ENCODE measurements at places on chromosomes 11 and 22. TPM values are rescaled to one million over a fixed set of nuclear protein-coding genes. Genes with fewer than 3 reads are reported as not detected.

The ABCC8 gene
- total RNA-seq = 29.0 TPM

The WT1 gene
- total RNA-seq = not detected

The SYCE3 gene
- not detected for total RNA-seq

The CHST1 gene
- 9.8 TPM for total RNA-seq

The IGLL1 gene
- not detected for total RNA-seq

The PDE2A gene
- total RNA-seq = 8.4 TPM

The THAP12 gene
- 60.6 TPM for total RNA-seq

The APOA1 gene
- 0.91 TPM for total RNA-seq

The TRIM49 gene
- total RNA-seq = not detected

The IGSF22 gene
- 0.45 TPM for total RNA-seq

The TNRC6B gene
- total RNA-seq = 70.7 TPM

The KRTAP5-9 gene
- total RNA-seq = not detected

The SPA17 gene
- total RNA-seq = 4.5 TPM

The POU2AF3 gene
- 0.73 TPM for total RNA-seq

The CD3D gene
- 0.91 TPM for total RNA-seq

The FAT3 gene
- 64.5 TPM for total RNA-seq

The TENM4 gene
- 33.4 TPM for total RNA-seq

The TMEM45B gene
- total RNA-seq = 0.64 TPM

The OR51E2 gene
- total RNA-seq = 0.18 TPM

The MMP12 gene
- total RNA-seq = not detected

The PRODH gene
- 12.3 TPM for total RNA-seq

The C11orf91 gene
- total RNA-seq = not detected

The PGA3 gene
- total RNA-seq = 1.3 TPM

The GTPBP1 gene
- 37.6 TPM for total RNA-seq

The IFITM2 gene
- total RNA-seq = 4.5 TPM

The TCN1 gene
- not detected for total RNA-seq

The CHRDL2 gene
- total RNA-seq = not detected

The FADS2 gene
- total RNA-seq = 88.6 TPM

The ISX gene
- total RNA-seq = not detected

The LMNTD2 gene
- not detected for total RNA-seq

The KRTAP5-10 gene
- total RNA-seq = not detected

The OSM gene
- 0.27 TPM for total RNA-seq

The IL10RA gene
- 3.0 TPM for total RNA-seq

The GLYAT gene
- total RNA-seq = not detected

The INSC gene
- total RNA-seq = 0.36 TPM

The GAS2 gene
- total RNA-seq = 8.3 TPM

The PHF21B gene
- total RNA-seq = 21.9 TPM

The OR8H1 gene
- not detected for total RNA-seq

The HEPHL1 gene
- not detected for total RNA-seq

The PLAAT3 gene
- 3.5 TPM for total RNA-seq

The OR4C13 gene
- total RNA-seq = not detected

The C1QTNF4 gene
- 17.7 TPM for total RNA-seq

The PANX2 gene
- 2.7 TPM for total RNA-seq

The PTPRCAP gene
- 0.91 TPM for total RNA-seq

The DEUP1 gene
- total RNA-seq = 0.82 TPM

The FREY1 gene
- total RNA-seq = 2.5 TPM

The OR8G1 gene
- total RNA-seq = not detected

The CARS1 gene
- 20.2 TPM for total RNA-seq

The TSSK2 gene
- not detected for total RNA-seq

The PRR33 gene
- total RNA-seq = not detected

The TMEM191B gene
- total RNA-seq = 7.0 TPM

The OR9G1 gene
- not detected for total RNA-seq

The HMGXB4 gene
- 22.3 TPM for total RNA-seq

The DDIAS gene
- 4.1 TPM for total RNA-seq
